ENCODE measurements at places on chromosomes 11 and 22. TPM values are rescaled to one million over a fixed set of nuclear protein-coding genes. Genes with fewer than 3 reads are reported as not detected.
A peak's percentile ranks its signal among the peaks of the same experiment; 100 is the strongest.

DNA sequence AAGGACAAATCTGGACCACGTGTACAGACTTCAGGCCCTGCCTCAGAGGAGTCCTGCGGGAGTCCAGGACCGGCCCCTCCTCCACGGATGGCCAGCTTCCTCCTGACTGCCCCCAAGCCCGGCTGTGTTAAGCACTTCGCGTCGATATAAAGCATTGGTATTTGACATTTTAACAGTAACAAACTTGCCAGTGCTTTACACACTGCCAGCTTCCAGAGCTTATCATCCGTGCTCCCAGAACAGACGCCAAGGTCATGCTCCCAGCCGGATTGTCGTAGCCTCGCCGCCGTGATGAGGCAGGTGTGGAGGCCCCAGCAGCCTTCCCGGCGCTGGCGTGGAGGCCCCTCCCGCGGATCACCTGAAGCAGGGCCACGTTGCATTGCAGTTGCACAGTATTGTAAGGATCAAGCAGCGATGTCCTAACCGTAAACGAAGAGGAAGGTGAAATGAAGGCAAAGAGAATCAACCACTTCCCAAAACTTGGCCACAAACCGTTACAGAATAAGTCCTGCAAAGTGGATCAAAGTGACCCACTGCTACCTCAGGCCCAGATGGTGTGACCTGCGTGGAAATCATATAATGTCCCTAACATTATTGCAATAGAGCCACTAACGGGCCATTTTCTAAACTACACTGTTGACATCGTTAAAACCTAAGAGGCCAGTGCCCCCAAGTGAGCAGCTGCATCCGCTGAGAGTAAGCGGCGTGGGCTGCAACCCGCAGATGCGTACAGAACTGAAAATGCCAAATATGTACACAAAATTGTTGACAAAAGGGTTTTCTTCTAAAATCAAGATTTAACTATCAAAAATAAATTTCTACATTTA, 51.6 kb downstream of the CERK start:
- H3K4me3 ChIP-seq = no peak overlapping the region
- no peak for DNase-seq
- peaks cover 56% of the 10 kb centered on the region for H3K36me3 ChIP-seq
- H3K4me1 ChIP-seq = peaks cover 12% of the 10 kb centered on the region

DNA sequence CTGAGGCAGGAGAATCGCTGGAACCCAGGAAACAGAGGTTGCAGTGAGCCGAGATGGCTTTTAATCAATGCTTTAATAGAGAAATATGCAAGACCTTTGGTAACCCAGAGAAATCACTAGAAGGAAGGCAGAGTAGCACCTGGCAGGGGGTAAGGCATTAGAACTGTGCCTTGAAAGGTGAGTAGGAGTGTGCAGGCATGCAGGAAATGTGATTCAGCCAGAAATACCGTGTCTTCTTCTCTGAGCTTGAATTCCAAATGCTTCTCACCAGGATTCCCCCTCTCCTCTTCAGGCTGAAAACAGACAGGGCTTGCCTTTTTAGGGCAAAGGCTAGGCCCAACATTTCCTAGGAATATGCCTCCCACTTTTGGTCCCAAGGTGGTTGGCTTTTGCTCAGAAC, 51.0 kb downstream of the OR4D9 start:
- no peak overlapping the region for H3K27ac ChIP-seq
- no peaks in the 10 kb centered on the region for H3K36me3 ChIP-seq
- DNase-seq = no peak
- H3K27me3 ChIP-seq = peaks cover 3% of the 10 kb centered on the region
- H3K4me3 ChIP-seq = no peak overlapping the region

GRCh38 chr22:17675584-17675983, 37.0 kb downstream of the BCL2L13 start:
- no peak for DNase-seq
- H3K4me3 ChIP-seq = no peak overlapping the region

- no peaks in the 10 kb centered on the region for H3K4me1 ChIP-seq
- H3K27ac ChIP-seq = no peak overlapping the region
- DNase-seq = peak; percentile 2
- H3K4me3 ChIP-seq = no peak overlapping the region
Observed at GRCh38 chr11:36744375-36745168, 146.5 kb upstream of the RAG2 start.

Gene SCGB1D2
- total RNA-seq = not detected

Gene CADM1
- 6.9 TPM for total RNA-seq

Gene RAG1
- total RNA-seq = 0.05 TPM

Gene UCP3
- 5.6 TPM for total RNA-seq

Measured in CD4-positive, CD25-positive, alpha-beta regulatory T cell (primary cell).